ENCODE measurements at places on chromosomes 3 and 15.

DNA sequence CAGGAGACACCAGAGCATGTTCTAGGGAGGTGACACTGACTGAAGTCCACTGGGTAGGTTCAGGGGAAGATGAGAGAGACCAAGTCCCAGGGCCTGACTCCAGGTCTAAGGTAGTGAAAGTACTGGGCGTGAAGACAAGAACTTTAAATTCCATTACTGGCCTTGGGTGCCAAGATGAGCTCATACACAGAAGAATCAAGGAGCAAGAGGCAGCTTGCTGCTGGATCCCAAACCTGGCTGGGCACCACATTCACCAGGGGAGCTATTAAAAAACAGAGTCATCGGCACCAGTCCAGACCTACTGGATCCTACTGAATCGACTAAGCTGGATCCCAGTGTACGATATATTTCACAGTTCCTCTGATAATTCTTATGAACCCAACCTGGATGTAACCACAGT, 42.1 kb upstream of the ATG7 start:
- DNase-seq = no peak

GRCh38 chr3:187809612-187809991, 64.3 kb upstream of the BCL6 start:
- no peak for DNase-seq

- no peak for DNase-seq
These were observed 43.0 kb upstream of the LRTM1 start for GRCh38 chr3:54970895-54971294.

DNA sequence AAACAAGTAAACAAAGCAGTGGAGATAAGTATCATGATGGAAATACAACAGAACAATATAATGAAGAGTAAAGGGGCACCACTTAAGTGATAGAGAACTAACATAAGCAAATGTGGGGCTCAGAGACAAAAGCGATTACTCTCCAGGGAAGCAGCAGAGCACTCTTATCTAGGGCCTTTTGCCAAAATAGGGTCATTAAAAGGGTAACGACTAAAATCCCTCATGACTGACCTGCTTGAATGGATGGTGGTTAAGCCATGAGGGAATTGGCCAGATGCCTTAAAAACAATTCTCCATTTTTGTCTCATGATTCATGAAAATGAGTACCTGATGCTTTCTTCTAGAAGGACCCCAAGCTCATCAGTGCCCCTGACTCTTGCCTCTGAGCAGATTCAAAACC, 3.2 kb upstream of the SLC7A14 start:
- DNase-seq = no peak

DNA sequence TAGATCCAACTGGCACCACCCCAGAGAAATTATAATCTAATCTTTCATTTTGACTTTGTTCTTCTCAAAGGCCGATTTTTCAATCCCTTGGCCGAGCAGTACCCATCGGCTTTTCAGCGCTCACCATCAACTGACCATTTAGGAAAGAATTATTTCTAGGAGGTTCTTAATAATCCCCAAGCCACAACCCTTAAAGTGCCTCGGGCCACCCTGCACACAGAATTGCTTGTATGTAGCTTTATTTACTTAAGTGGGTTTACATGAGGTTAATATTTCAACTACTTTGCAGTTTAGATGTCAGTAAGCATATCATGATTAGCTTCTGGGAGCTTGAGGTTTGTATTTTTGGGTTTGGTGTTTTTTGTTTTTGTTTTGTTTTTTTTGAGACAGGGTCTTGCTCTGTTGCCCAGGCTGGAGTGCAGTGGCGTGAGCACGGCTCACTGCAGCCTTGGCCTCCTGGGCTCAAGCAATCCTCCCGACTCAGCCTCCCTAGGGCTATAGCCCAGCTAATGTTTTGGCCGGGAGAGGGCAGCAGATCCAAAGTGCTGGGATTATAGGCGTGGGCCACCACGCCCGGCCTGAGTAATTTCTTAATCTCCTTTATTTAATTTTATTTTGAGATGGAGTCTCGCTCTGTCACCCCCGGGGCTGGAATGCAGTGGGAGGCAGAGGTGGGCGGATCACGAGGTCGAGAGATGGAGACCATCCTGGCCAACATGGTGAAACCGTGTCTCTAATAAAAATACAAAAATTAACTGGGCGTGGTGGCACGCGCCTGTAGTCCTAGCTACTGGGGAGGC, 801 bp upstream of the CDAN1 start:
- DNase-seq = no peak

- DNase-seq = no peak
These were observed 474 bp upstream of the FEZF2 start for GRCh38 chr3:62373714-62374333.

Measured in germinal center (tissue), 1 donor.